ENCODE measurements at places on chromosomes 1 and 21.

DNA sequence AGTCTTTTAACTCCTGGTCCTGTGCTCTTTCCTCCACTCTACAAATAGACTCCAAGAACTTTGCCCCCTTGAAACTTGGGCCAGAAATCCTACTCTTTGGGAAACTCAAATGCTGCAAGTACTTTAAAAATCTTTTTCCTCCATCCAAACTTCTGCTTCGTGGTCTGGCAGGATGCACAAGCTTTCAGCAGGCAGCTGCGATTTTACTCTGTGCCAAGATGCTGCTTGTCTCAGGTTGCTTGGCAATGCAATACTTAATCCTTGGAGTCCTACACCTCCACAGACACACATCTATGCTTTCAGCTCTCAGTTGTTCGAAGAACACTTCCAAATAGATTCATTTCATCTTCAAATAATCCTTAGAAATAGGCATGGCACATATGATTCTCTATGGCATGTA is 435.3 kb upstream of the USP24 start:
- DNase-seq = no peak

- no peak for DNase-seq
Measured at GRCh38 chr21:42581993-42582786, 68.5 kb downstream of the SLC37A1 start.

DNA sequence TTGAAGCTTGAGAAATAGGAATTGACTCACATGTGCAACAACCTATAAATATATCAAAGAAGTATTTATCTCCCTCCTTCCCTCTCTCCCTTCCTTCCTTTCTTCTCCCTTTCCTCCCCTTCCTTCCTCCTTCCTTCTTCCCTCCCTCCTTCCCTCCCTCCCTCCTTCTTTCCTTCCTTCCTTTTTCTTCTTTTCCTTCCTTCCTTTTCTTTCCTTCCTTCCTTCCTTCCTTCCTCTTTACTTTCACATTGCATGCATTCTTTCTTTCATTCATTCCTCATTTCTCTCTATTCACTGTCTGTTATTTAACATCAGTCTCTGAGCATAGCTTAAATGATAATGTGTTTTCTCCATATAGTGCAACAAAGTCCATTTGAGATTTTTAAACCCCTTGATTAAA is 214.2 kb downstream of the CHRM3 start:
- DNase-seq = no peak

GRCh38 chr1:107830075-107830474 is 134.9 kb downstream of the VAV3 start:
- DNase-seq = no peak

- DNase-seq = no peak
Measured at GRCh38 chr21:28671549-28672195, 321.0 kb downstream of the LTN1 start.

DNA sequence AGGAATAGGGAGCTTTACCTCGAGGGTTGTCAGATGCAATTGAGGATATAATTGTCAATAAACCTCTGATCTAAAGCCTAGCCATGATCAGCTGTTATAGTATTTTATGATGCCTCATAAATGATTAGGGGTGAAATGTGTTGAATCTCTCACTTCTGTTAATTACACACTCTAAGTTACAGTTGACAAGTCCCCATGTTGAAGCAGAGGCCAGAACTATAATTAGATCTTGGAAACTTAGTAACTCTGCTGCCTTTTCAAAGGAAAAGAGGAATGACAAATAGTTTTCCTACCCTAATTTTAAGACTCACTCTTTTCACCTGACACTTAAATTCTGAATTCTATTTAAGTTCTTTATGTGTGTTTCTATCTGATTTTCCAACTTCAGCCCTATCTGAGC is 33.8 kb downstream of the CCSAP start:
- no peak for DNase-seq

DNA sequence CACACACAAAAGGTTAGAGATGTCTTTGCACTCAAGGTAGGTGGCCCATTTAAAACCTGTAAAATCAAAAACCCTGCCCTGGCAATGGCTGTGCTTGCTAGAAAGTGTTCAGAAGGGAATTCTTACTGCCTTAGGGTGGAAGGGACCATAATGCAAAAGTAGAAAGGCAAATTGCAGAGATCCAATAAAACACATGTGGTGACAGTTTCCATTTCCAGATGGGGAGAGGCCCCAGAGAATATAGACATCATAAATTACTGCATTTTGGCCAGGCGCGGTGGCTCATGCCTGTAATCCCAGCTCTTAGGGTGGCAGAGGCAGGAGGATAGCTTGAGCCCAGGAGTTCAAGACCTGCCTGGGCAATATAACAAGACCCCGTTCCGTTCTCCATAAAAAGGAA is 13.0 kb downstream of the FMO1 start:
- DNase-seq = no peak

GRCh38 chr1:156149374-156150332 is 3.7 kb upstream of the SEMA4A start:
- no peak for DNase-seq
